Chondrocyte (in vitro differentiated cells): ENCODE measurements at places on chromosomes 16 and 17. TPM values are rescaled to one million over a fixed set of nuclear protein-coding genes. Genes with fewer than 3 reads are reported as not detected.

The GNG13 gene
- not detected in 3 replicates for total RNA-seq

The IL4R gene
- total RNA-seq: 30.1 to 47.7 TPM (median 41.0 TPM) in 3 replicates

The CEP295NL gene
- total RNA-seq: 0.67 to 2.3 TPM (median 1.3 TPM) in 3 replicates

The UTS2R gene
- not detected in 3 replicates for total RNA-seq

The SHCBP1 gene
- total RNA-seq: 6.4 to 10.3 TPM (median 6.9 TPM) in 3 replicates

The CACNG1 gene
- total RNA-seq: not detected in 3 replicates

The IKZF3 gene
- not detected in 3 replicates for total RNA-seq

The PRSS21 gene
- not detected in 3 replicates for total RNA-seq

GRCh38 chr16:55179411-55179810 is 144.6 kb upstream of the IRX6 start:
- H3K4me1 ChIP-seq: no peaks in the 10 kb centered on the region
- H3K36me3 ChIP-seq: no peaks in the 10 kb centered on the region
- H3K27ac ChIP-seq: no peak overlapping the region
- no peak overlapping the region for H3K4me3 ChIP-seq
- no peak for DNase-seq

GRCh38 chr17:67576471-67577115 is 141.1 kb upstream of the NOL11 start:
- no peaks in the 10 kb centered on the region for H3K4me1 ChIP-seq
- peaks cover 3% of the 10 kb centered on the region for H3K27me3 ChIP-seq
- H3K27ac ChIP-seq: no peak overlapping the region
- peaks cover 4% of the 10 kb centered on the region for H3K36me3 ChIP-seq
- DNase-seq: no peak

DNA sequence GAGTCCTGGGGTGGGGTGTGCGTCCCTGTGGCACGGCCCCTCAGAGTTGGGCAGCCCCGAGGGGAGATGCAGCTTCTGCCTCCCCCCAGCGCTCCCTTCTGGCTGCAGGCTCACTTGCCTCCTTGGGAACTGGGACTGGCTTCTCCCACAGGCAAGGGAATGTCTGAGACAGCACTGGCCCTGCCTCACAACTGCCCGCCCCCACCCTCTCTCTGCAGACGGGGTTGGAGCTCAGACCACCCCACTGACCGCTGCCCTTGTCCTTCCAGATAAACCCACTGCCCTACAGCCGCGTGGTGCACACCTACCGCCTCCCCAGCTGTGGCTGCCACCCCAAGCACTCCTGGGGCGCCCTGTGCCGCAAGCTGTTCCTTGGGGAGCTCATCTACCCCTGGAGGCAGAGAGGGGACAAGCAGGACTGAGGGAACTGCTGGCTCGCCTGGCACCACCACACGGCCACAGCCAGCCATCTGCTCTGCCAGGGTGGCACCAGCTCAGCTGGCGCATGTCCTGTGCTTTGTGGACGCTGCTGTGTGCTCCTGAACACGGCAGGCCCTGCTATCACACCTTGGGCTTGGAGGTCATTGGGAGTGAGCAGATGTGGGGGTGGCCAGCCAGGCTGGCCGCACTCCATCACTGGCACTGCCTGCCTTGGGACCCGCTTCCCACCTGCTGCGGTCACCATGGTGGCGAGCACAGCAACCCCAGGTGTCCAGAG is 7.1 kb upstream of the RAB40C start:
- H3K27ac ChIP-seq: no peak overlapping the region
- H3K4me3 ChIP-seq: no peak overlapping the region
- no peak for DNase-seq
- H3K4me1 ChIP-seq: peaks cover 15% of the 10 kb centered on the region

DNA sequence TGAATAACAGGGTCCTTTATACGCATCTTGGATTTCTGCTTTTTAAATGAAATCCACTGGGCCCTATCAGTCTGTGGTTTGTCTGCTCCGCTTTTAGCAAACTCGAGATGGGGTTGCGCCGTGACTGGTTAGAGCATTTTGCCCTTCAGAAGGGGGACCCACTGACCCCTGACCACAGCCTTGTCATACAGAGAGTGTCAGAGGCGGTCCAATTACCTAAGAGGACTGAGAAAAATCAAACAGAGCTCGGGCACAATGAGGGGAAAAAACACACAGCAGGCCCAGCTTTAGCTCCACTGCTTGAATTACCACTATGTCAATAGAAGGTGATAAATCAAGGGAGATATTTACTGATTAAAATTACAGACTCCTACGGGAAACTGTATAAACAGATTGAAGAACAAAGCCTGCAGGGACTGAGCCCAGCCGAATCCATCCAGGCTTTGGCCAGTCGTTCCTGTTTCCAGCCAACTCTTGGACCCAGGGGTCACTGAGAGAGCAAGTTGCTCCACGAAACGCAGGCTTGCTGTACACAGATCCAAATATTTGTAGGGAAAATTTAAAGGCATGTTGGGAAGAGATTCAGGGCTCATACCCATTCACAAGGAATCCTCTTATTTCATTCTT is 131.9 kb upstream of the ZFHX3 start:
- no peak overlapping the region for H3K27ac ChIP-seq
- no peaks in the 10 kb centered on the region for H3K36me3 ChIP-seq

DNA sequence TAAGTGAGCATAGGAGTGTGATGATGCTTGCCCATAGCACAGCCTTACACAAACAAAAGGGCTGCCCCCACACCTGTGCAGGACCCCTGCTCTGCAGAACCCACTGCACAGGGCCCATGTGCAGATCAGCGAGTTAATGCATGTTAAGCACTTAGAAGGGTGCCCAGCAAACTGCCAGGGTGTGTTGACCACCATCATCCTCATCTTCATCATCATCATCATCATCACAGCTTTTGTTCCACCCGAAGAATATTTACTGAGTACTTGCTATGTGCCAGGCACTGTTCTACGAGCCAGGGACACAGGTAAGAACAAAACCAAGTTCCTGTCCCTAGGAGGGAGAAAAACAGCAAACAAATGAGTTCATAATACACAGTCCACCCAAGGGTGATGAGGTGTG is 11.9 kb downstream of the WFDC1 start:
- H3K27ac ChIP-seq: no peak overlapping the region
- peaks cover 51% of the 10 kb centered on the region for H3K27me3 ChIP-seq
- H3K36me3 ChIP-seq: no peaks in the 10 kb centered on the region
- no peak overlapping the region for H3K4me3 ChIP-seq
- H3K4me1 ChIP-seq: peaks cover 10% of the 10 kb centered on the region

GRCh38 chr16:21167929-21168602 is 9.6 kb downstream of the LDAF1 start:
- no peak overlapping the region for H3K4me3 ChIP-seq
- no peak for DNase-seq
- H3K36me3 ChIP-seq: peaks cover 28% of the 10 kb centered on the region
- H3K27me3 ChIP-seq: no peaks in the 10 kb centered on the region
- peaks cover 13% of the 10 kb centered on the region for H3K4me1 ChIP-seq

DNA sequence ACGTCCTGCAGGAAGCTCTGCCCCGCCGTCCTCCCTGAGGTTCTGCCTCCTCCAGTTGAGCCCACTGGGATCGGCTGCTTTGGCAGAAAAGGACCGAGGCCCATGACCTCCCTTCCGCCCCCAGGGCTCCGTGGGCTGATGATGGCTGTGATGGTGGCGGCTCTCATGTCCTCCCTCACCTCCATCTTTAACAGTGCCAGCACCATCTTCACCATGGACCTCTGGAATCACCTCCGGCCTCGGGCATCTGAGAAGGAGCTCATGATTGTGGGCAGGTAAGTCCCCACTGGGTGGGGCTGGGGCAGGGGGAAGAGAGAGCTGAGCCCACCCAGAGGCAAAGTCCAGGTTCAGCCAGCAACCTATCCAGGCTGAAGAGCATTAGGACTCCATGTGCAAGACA is 61.1 kb downstream of the SLC5A11 start:
- no peak overlapping the region for H3K27ac ChIP-seq
- no peaks in the 10 kb centered on the region for H3K4me1 ChIP-seq
- no peak overlapping the region for H3K4me3 ChIP-seq

DNA sequence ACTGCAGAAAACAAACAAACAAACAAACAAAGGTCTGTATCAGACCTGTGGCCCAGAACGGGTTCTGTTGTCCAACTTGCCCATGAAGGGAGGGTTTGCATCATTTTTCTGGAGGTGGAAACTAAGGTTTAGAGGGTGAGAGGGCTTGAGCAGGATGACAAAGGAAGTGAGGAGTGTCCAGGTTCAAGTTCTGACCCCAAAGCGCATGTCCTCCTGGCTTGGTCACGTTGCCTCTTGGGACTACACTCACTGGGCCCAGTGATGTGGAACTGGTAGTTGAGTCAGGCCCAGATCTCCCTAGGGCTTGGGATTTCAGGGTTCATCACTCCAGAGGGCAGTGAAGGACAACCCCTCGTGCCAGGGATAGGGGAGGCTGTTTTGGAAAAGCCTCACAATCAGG is 1.8 kb downstream of the SREBF1 start:
- no peaks in the 10 kb centered on the region for H3K27me3 ChIP-seq
- H3K4me3 ChIP-seq: no peak overlapping the region
- H3K27ac ChIP-seq: peak overlapping the region; percentile 17
- DNase-seq: no peak
- no peaks in the 10 kb centered on the region for H3K36me3 ChIP-seq

DNA sequence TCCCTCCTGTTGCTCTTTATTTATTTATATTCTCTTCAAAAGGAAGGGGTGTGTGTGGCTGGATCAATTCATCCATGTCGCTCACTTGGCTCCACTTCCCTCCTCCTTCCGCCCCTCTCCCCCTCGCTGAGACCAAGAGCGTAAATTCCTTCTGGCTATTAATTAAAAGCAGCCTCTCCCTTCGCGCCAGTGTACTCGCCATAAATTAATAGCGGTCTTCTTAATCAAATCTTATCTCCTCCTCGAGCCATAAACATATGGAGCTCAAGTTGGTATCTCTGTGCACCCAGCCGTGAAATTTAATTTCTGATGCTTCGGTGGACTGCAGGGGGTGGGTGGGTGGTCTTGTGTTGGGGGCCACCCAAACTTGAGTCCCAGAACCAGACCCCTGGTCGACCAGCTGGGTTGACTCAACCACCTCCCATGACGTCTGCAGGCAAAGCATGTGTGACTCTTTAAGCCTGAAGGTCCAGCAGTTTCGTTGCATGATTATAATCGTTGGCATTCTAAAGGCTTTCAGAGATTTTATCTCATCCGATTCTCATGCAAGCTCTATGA is 57.9 kb downstream of the SDK2 start:
- no peak for DNase-seq
- no peak overlapping the region for H3K27ac ChIP-seq
- no peaks in the 10 kb centered on the region for H3K4me1 ChIP-seq

- H3K27ac ChIP-seq: no peak within 1 kb of the TSS
- no peak within 1 kb of the TSS for H3K4me3 ChIP-seq
- H3K27me3 ChIP-seq: no peaks in the 10 kb centered on the region
- H3K4me1 ChIP-seq: peaks cover 51% of the 10 kb centered on the region
- DNase-seq: no peak
These were observed at the start of gene GLP2R for GRCh38 chr17:9825641-9826150. Gene GLP2R (plus strand): TSS chr17:9825924. CDS start chr17:9826064, 140 bp downstream.

DNA sequence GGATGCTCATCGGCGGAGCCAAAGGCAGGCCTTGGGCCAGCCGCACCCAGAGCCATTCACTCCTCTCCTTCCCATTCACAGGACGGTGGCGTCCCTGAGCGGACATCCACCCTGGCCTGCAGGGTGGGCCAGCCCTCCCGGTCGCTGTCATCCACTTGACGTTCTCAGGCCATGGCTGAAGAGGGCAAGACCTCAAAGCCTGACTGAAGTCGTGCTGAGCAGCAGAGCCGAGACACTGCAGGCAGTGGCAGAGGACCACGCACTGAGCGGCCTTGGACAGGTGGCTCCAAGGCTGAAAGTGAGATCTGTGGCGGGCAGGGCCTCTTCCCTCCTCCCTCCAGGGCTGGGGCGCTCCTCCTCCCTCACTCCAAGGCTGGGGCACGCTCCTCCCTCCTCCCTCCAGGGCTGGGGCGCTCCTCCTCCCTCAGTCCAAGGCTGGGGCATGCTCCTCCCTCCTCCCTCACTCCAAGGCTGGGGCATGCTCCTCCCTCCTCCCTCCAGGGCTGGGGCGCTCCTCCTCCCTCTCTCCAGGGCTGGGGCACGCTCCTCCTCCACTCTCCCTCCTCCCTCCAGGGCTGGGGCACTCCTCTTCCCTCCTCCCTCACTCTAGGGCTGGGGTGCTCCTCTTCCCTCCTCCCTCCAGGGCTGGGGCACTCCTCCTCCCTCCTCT is 24.1 kb downstream of the GNPTG start:
- peaks cover 19% of the 10 kb centered on the region for H3K4me1 ChIP-seq
- no peaks in the 10 kb centered on the region for H3K36me3 ChIP-seq
- H3K4me3 ChIP-seq: no peak overlapping the region
- no peak overlapping the region for H3K27ac ChIP-seq

DNA sequence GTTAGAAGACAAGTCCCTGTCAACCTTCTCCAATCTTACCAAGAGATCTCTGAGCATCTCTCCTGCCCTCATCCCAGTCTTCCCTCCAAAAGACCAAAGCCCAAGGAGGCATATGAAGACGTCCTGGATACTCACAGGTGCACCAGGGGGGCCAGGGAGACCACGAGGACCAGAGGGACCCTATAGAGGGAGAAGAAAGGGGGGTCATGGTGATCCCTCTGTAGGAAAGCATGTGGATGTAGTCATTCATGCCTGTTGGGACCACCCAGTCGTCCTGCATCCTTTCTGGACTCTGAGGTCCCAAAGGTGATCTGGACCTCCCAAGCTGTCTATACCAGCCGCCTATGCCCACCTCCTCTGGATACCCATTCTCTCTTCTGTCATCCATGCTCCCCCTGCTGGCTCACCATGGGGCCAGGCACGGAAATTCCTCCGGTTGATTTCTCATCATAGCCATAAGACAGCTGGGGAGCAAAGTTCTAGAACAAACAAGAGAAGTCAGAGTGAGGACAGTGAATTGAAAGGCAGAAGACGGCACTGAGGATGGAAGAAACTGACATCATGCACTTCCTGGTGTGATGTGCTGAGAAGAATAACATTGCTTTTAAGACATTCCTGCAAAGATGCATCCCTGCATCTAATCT is 3.3 kb downstream of the COL1A1 start:
- peak overlapping the region; percentile 95 for H3K27ac ChIP-seq
- no peaks in the 10 kb centered on the region for H3K27me3 ChIP-seq
- peak overlapping the region; percentile 99 for H3K4me3 ChIP-seq
- DNase-seq: peak; percentile 56
- peaks cover 70% of the 10 kb centered on the region for H3K36me3 ChIP-seq

- no peak overlapping the region for H3K27ac ChIP-seq
- DNase-seq: no peak
- peaks cover 40% of the 10 kb centered on the region for H3K36me3 ChIP-seq
- H3K4me3 ChIP-seq: no peak overlapping the region
- H3K27me3 ChIP-seq: no peaks in the 10 kb centered on the region
- H3K4me1 ChIP-seq: peaks cover 27% of the 10 kb centered on the region
These were observed 11.0 kb downstream of the CSF3 start for GRCh38 chr17:40025991-40026815.

- no peaks in the 10 kb centered on the region for H3K27me3 ChIP-seq
- peaks cover 3% of the 10 kb centered on the region for H3K4me1 ChIP-seq
- H3K36me3 ChIP-seq: no peaks in the 10 kb centered on the region
- H3K27ac ChIP-seq: no peak overlapping the region
- DNase-seq: no peak
These were observed 25.7 kb upstream of the ANKRD40CL start for GRCh38 chr17:50793007-50793406.
